ENCODE measurements at places on chromosomes 2 and 18.
A peak's percentile ranks its signal among the peaks of the same experiment; 100 is the strongest.

DNA sequence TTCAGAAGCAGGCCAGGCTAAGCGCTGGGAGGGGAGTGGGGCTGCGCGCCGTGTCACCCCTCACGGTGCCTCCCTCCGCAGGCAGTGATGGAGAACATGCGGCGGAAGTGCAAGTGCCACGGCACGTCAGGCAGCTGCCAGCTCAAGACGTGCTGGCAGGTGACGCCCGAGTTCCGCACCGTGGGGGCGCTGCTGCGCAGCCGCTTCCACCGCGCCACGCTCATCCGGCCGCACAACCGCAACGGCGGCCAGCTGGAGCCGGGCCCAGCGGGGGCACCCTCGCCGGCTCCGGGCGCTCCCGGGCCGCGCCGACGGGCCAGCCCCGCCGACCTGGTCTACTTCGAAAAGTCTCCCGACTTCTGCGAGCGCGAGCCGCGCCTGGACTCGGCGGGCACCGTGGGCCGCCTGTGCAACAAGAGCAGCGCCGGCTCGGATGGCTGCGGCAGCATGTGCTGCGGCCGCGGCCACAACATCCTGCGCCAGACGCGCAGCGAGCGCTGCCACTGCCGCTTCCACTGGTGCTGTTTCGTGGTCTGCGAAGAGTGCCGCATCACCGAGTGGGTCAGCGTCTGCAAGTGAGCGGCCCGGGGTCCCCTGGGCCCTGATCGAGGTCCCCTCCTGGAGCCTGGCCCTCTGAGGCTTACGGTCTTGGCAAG lies 12.2 kb downstream of the WNT10A start:
- DNase-seq = peak; percentile 47

DNA sequence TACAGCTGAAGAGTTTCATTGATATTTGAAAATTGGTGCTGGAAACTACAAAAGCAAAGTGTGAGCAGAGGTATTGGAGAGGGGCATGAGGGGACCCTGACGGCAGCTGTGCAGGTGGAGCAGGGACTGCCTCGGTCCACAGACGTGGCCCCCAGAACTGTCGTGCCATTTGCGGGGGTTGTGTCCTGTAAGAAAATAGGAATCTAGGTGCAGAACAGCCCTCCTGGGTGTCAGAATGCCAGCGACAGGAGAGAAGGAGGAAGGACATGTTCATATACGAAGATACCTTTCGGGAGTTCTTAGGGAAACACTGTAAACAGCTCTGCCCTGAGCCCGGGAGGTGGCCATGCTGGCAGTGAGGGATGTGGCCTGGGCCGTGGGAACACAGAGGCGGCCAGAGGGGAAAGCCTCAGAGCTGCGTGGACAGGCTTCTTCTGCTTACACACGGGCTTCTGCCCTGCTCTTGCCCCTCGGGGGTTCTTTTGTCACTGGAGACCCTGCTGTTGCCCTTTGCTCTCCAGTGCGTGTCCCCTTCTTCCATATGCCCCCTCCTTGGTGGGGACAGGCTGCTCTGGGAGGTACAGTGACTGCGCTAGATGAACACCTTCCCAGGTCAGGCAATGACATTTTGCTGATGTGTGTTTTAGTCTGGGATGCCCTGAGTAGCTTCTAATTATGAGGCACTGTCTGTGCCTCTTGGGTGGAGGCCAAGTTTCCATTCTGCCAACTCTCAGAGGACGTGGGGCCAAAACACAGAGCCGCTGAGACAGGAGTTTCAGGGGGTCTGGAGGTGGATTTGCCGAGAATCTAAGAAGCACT lies 81.9 kb upstream of the TXNDC2 start:
- peak; percentile 47 for DNase-seq

GRCh38 chr2:80568011-80568410 lies 263.5 kb upstream of the LRRTM1 start:
- no peak for DNase-seq

DNA sequence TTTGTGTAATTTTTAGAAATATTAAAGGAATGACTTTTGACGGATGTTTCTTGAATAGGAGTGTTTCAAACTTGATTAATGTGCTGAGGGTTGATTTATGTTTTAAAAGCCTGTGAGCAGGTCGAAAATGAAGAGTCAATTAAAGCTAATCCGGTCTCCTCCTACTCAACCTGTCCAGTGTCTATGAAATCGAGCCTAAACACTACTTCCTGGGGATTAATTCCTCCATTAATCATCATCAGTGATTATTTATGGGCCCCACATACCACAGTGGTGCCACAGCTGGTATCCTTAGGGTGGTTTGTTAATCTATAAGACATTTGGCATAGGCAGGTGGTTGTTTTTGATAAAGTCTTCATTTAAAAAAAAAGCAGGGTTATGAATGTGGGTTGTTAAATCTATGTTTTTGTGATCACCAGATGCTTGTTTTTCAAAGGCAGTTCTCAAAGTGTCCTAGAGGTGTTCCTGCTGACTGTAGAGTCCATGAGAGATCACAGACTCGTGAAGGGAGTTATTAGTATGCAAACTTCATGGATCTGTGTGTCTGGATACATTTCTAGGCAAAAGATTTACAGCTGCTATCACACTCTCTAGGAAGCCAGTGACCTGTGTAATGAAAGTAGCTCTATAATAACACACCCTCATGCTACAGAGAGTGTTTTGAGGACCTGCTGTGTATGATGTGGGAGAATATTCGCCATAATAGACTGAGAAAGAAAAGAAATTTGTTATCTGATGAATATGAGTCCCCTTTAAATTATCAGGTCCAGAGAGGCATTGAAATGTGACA lies 308.6 kb downstream of the AKAIN1 start:
- DNase-seq = no peak

- no peak for DNase-seq
These were observed 40.6 kb downstream of the CHST10 start for GRCh38 chr2:100376836-100377235.

DNA sequence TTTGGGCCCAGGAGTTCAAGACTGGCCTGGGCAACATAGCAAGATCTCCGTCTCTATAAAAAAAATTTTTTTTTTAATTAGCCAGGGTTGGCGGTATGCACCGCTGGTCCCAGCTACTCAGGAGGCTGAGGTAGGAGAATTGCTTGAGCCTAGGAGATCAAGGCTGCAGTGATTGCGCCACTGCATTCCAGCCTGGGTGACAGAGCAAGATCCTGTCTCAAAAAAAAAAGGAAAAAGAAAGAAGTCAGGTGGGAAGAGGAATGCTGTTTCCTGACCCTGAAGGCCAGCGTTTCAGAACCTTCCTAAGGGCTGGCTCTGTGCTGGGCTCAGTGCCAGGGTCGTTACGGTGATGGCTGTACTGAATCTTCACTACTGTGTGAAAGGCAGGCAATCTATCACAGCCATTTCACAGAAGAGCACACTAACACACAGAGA lies 35.0 kb upstream of the AGAP1 start:
- no peak for DNase-seq

- DNase-seq = no peak
These were observed 123.6 kb upstream of the CDCA7 start for GRCh38 chr2:173231042-173231441.

DNA sequence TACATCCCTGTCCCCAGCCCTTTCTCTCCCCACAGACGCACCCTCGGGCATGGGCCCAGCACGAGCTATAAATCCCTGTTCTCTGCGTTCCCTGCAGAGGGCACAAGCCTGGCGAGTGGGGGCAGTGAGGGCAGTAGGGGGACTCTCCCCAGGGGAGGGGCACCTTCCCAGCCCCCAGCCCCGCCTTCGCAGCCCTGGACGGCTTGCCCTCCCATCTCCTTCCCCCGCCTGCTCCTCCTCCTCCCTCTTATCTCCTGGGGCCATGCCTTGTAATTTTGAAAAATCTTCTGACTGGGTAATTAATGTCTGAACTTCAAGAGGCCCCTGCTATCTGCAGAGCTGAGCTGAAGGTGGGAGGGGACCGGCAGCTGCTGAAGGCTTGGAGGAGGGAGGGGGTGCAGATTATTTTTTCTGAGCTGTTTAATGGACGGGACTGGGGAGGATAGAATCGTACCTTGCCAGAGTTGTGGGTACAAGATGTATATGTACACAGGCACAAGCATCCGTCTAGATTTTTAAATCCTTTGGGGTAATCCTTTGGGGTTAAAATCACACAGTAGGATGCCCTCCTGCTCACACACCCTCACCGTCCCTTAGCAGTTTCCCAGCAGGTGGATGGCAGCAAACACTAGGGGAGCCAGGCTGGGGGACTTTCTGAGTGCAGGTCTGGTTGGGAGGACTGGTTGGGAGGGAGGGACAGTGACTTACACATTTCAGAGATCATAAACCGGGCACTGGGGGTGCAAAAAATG lies 121.9 kb downstream of the SMAD7 start:
- DNase-seq = no peak

- no peak for DNase-seq
These were observed 1.5 kb downstream of the ASNSD1 start for GRCh38 chr2:189662669-189663226.

DNA sequence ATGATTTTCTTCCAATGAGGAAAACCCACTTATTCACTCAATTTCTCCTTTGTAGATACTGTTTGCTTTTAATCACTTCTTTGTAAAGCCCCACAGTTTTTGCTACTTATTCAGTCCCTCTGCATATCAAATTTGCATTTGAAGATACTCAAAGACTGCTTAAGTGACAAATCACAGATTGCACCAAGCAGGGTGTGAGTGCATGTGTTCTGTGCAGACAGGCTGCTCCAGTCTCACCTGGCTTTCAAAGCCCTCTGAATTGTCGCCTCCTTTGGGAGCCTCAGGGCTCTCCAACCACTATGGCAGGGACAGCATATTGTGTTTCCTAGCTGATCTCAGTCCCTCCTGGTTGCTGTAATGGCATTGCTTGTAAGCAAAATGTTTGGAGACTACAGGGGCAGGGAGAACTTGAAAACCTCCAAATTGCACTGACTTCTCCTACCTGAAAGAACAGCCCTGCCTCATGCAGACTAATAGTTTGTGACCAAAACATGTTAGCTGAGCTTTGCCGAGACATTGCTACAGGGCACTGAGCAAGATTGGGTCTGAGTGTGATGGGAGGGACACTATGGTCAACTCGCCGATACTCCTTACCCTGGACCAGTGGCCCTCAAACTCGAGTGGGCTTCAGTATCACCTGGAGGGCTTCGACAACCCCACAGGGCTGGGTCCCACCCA lies 96.8 kb downstream of the POLE4 start:
- no peak for DNase-seq

GRCh38 chr2:218870984-218871344 lies 9.7 kb upstream of the WNT10A start:
- DNase-seq = no peak

DNA sequence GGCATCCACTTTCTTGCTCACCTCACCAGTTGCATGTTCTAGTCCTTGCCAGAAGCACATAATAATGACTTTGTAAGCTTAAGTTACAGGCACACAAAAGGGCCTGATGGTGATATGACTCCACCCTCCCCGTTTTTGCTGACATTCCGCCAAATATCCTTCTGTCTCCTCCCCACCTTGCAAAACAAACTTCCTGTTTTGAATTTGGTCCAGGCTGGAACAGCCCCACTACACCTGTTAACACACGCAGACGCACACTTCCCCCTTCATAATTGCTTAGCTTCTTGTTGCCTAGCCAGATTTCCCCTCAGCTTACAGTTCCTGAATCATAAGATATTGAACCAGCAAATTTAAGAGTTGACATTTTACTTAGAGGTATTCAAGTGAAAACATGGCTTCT lies at the start of gene MGAT5:
Gene MGAT5, plus strand, starts transcription at position 269 of the 400 bp plus-strand sequence. CDS start 332 bp downstream, outside the sequence.
- DNase-seq = no peak

- DNase-seq = no peak
These were observed 580.6 kb upstream of the CDH2 start for GRCh38 chr18:28757466-28758008.

DNA sequence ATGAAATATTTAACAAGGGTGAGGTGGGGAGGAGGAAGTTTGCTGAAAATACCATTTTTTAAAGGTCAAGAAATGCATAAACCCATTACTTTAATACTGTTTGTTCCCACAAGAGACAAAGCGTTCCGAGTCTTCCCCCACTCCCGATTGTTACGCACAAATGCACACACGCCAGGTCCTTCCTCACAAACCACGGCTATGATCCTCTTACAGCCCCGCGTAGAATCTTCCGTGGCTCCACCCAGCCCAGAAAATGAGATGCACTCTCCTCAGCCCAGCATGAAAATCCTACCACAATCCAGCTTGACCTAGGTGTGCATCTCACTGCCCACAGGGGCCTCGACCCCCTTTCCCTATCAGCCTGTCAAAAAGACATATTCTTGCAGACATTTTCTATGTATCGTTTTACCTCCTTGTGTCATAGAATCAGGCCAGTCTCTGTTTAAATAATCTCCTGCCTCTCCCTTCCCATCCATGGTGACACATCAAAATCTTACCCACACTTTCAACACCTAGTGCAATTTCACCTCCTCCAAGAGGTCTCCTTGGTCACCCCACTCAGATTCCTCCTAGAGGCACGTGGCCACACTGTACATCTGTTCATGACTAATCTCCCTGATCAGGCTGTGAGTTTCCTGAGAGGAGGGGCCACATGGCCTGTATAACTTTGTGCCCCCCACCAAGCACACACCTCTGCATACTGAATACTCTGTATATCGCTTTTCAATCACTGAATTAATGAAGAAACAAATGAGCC lies 491.0 kb upstream of the KLHL29 start:
- no peak for DNase-seq

GRCh38 chr2:68237404-68237803 lies 14.9 kb downstream of the PPP3R1 start:
- DNase-seq = peak; percentile 61

DNA sequence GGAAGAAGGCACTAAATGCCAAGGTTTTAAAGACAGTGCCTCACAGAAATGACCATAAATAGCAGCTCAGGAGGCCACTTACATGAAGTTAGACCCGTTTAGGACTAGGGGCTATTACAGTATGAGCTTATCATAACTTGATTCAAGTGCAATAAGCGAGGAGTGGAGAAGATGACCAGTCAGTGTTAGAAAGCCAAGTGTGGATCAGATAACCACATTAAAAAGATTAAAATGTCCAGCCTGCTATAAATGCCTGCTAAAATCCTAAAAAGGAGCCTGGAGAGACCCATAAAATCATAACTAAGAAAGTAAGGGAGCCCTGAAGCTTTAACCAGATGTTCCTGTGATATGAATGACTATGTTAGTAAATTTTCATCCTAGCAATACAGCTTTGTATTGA lies 117.5 kb upstream of the ZNF521 start:
- DNase-seq = no peak

- peak; percentile 55 for DNase-seq
These were observed 162.2 kb downstream of the PXDN start for GRCh38 chr2:1581965-1582625.

DNA sequence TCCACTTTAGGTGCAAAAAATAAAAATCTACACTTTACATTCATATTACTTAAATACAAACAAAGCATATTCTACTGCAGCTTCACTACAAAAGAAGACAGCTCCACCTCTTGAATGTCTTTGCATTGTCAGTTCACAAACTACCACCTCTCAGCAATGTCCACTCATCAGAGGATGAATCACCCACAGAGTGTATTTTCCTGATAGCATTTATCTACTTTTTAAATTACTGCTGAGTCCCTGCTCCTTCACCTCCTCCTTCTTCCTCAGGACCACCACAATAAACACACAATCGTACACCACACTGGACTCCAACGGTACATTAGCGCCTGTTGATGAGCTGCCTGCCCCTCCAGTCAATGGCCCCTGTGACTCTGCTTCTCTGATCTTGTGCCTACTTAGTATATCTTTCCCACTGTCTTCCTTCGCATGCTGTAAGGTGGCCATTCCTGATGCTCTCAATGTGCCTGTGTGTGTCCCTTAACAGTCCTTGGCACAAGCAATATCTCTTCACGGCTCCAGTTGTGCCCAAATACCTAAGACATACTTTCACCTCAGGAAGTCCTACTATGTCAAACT lies 120.9 kb downstream of the DHRS9 start:
- DNase-seq = no peak

GRCh38 chr2:157751462-157752058 lies 122.9 kb upstream of the ACVR1C start:
- DNase-seq = peak; percentile 35
